ENCODE measurements at places on chromosomes 2 and 18.

- no peak for DNase-seq
Observed at GRCh38 chr2:147589127-147589526, 255.7 kb upstream of the ACVR2A start.

- no peak for DNase-seq
Observed at GRCh38 chr2:15112216-15112615, 448.9 kb downstream of the NBAS start.

DNA sequence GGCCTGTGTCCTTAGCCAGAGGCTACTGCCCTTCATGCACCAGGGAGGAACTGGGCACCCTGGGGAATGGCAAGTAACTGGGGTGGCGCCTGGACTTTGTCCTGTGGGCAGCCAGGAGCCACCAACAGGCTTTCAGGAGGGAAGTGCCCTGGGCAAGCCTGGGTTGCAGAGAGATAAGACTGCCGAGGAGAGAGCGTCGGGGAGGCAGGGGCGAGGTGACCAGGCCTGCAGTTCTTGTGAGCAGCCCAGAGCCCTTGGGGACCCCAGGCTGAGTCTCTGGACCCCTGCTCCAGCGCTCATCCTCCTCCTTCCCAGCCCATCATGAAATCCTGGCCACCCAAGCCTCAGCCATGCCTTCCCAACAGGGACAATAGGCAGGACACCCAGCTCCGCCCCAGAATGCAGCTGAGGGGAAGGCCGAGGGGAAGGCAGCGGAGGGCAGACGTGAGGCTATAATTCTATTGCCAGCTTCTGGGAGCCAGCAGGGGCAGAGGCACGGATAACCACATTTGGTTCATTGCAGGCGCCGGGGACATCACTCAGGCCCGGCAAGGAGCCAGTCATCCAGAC lies 25.1 kb downstream of the ADRA2B start:
- DNase-seq = peak; percentile 6

DNA sequence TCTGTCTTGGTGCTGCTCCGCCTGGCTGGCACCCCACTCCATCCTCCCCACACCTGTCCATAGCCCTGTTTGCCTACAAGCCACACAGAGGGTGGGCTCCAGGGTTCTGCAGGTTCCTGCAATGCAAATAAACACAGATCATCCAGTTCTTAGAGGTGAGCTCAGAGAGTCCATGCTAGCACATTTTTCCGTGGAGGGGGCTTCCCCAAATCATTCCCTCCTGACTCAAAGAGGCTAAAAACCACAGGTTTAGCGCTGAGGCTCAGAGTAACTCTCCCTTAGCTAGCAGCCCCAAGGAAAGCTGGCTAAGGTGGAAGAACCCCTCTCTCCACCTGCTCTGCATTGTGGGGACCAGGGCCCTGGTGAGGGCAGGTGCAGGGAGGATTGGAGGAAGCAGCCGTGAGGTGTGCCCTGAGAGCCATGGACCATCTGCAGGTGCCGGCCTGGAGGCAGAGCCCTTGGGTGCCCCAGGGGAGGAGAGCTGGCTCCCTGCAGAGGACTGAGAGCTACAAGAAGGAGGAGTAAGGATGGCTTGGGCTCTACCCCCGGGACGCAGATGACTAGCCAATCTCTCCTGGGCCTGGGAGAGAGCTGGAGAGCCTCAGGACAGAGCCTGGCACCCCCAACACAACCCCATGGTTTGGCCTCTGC lies 23.8 kb upstream of the TEX44 start:
- DNase-seq = no peak

- no peak for DNase-seq
Observed at GRCh38 chr2:45433363-45433762, 177.7 kb downstream of the SRBD1 start.

- DNase-seq = no peak
Observed at GRCh38 chr18:79488311-79489050, 92.8 kb downstream of the NFATC1 start.

DNA sequence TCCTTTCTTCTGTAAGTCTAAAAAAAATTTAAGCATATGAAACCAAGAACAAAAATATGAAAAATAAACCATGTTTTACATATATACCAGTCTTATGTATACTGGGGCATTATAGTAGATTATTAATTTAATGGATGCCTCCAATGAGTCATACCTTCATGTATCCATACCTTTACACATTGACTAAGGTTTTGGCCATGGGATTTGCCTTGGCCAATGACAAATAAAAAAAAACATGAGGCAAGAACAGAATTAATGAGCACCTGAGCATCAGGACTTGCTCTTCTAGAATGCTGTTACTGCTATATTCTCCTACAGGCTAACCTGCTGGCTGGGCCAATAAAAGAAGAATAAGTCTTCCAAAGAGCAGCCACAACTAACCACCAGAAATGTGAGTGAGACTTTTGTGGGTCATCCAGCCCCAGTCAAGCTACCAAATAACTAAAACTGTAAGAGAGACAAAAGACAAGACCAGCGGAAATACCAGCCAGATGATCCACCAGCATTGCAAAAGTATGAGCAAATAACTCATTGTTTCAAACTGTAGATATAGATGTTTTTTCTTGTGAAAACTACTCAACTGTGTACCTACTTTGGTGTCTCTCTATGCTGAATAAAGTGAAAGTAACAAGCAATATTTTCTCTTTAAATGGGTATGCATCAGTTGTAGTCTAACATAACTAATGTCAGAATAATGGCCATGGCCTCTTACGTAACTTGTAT lies 749.6 kb upstream of the VRK2 start:
- no peak for DNase-seq

GRCh38 chr2:240983361-240983995 lies 14.9 kb upstream of the SNED1 start:
- DNase-seq = peak; percentile 12

DNA sequence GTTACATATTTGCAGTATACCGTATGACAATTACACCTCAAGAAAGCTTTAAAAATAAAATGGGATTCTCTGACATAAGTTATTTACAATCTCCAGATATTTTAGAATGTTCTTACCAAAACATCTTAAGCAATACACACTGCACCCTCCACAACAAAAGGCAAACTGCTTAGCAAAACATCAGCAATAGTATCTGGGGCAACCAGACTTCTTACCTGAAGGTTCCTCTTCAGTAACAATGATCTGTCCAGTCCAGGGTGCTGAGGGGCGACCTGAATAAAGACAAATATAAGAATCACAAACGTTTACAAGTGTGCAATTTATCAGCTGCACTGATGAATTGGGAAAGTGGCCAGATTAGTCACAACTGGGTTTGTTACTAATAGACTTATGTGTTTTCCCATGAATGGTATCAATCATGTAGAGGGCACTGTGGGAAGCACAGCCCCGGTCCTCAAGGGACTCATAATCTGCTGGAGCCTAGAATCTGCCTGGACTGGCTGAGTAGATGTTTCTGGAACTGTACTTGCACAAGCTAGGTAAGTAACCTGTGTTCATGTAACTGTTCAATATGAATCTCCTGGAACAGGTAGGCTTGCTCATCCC lies 70.7 kb downstream of the MYOM1 start:
- no peak for DNase-seq

- DNase-seq = no peak
Observed at GRCh38 chr2:45344071-45344470, 267.0 kb downstream of the SRBD1 start.

DNA sequence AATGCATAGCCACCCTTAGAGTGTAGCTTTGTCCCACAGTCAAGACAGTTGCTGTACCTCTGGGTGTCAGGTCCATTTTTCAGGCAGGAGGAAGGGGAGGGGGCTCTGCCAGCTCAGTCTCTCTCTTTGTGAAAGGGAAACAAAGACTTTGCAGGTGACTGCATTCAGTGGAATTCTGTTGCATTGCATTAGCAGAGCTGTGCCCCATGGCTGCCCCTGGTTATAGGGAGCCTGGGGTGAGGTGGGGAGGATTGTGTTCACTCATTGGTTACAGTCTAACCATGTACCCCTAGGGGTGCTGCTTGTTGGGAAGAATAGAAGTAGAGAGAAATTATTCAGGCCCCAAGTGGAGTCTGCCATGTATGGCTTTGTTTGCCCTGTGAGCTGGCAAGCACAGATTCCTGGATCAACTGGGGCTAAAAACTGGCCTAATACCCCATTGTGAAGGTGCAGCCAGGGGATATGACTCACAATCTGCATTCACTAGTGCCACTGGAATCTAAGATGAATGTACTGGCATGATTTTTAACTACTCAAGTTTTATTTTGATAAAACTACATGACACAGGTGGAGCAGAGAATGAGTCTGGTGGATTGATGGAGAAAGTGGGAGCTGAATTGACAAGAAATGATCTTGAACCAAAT lies 118.4 kb downstream of the SH3BP4 start:
- DNase-seq = no peak

DNA sequence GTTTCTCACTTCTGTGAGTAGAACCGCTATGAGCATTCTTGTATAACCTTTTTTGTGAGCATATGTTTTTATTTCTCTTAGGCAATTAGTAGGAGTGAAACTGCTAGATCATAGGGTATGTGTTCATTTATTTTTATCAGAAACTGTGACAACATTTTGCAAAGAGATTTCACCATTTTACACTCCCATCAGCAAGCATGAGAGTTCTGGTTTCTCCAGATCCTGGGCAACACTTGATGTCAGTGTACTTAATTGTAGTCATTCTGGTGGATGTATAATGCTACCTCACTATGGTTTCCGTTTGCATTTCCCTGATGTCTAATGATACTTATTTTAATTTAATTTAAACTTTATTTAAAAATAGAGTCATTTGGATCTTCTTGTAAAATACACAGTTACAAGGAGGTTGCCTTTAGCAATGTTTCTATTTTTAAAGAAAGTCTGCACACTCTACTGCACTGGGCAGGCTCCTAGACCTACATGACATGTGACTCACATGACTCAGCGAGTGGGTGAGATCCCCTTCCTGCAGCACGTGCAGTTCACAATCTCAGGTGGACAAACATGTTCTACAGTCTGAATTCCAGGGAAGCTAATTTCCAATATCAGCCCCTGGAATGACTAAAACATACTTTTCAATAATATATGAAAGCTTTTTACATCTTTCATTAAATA lies 127.0 kb upstream of the BCL2L11 start:
- no peak for DNase-seq

- DNase-seq = no peak
Observed at GRCh38 chr2:176746411-176746810, 466.2 kb upstream of the HNRNPA3 start.

GRCh38 chr2:126655500-126656430 lies at the start of gene GYPC:
Gene GYPC, plus strand, starts transcription at chr2:126656158. Its CDS starts 106 bp downstream, at chr2:126656264.
- DNase-seq = peak; percentile 62

GRCh38 chr2:190656301-190656700 lies 7.4 kb downstream of the NAB1 start:
- DNase-seq = no peak

DNA sequence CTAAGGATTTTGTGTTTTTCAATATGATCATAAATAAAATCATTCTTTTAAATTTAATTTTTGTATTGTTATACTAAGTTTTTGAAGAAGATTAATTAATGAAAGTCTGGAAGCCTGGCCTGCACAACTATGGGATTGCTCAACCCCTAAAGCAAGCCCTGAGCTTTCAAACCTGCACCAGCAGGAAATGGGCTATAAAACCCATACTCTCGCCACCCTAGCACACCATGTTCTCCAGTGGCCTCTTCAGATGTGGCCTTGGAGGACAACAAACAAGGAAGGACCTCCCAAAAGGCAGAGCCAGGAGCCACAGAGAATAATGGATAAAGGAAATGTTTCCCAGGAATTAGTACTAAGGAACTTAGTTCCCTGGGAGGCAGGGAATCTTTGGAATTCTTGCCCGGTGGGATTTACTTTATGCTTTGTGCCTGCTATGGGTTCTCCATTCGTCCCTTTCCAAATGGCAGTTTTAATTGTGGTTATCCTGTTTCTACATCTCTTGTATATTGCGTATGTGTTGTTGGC lies 212.5 kb downstream of the ZFP36L2 start:
- DNase-seq = no peak

- DNase-seq = no peak
Observed at GRCh38 chr2:53911434-53912189, 51.8 kb upstream of the GPR75 start.

DNA sequence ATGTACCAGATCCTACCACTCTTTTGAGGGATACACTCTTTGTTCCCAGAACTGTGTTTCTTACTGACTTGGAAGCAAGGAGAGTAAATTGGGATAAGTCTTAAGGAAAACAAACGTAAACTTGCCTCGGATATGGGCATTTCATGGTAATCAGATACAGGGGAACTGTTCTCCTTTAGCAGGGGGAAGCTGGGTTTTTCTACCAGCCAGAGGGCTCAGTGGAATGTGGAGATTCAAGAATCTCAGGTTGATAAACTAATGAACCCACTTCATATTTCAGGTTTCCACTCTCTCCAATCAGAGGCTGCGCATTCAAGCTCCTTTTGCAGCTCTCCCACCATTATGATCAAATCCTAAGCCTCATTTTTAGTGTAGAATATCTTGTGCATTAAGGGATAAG lies 676.5 kb upstream of the FSHR start:
- DNase-seq = no peak

DNA sequence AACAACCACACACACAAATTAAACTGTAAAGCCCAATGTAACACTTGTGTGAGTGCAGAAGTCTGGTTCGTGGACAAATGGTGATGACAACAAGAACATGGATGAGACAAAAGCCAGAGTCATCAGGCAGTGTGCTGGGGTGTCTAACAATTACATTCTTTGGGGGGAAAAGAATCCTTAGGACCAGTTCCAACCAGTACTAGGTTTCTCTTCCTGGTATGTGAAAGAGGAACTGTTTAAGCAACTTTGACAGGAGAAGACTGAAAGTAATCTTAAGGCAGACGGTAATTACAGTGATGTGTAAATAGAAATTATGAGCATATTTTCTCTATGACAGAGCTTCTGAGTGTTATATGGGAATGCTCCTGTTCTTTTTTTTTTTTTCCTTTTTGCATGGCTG lies 133.4 kb downstream of the AFF3 start:
- DNase-seq = no peak

DNA sequence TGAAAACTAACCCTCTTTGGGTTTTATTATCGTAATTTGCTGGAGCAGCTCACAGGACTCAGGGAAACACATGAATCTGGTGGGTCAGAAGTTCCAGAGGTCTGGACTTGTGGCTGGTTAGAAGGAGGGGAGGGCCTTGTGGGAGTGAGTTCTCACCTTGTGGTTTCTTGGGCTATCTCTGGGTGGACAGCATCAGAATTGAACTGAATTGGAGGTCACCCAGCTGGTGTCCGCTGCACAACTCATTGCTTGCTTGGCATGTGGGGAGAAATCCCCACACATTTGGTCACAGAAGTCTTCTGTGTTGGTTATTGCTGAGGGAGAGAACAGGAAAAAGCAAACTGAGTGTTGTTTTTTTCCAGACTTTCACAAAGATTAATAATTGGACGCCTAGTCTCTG lies 27.5 kb downstream of the ZNF892 start:
- no peak for DNase-seq

GRCh38 chr18:64488698-64489097 lies 339.8 kb upstream of the LINC00305 start:
- no peak for DNase-seq

DNA sequence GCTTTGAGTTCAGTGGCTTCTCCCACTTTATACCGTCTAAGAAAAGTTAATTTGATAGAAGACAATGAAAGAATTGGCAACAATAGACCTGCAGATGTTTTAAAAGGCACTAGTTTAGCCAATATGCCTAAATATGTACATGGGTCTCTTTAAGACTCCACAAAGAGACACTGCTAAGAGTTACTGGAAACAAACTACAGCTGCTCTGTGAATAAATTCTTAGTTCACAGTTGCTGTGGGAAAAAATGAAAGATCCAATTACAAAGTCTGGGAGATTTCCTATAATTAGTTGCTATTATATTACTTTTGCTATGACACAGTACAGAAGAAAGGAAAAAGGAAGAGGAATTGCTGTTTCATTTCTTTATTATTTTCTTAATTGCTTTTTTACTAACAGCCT lies 34.3 kb downstream of the SCN9A start:
- no peak for DNase-seq

GRCh38 chr2:99336804-99337112 lies 431 bp upstream of the EIF5B start:
- no peak for DNase-seq
